ENCODE measurements at places on chromosomes 12 and 14.

DNA sequence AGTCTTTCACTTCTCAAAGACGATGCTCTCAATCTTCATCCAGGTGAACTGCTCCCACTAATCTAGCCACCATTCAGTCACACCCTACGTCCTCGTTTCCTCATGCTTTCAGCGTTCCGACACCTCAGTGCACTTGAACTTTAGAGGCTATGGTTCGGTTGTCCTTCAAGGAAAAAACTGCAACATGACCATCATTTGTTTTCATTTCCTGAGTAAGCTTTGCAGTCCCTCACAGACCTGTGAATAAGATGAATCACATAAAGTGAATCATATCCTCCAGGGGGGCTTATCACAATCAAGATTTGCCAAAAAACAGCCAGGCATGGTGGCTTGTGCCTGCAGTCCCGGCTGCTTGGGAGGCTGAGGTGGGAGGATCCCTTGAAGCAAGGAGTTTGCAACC lies 80.2 kb downstream of the TMCC3 start:
- DNase-seq: no peak

GRCh38 chr12:89540586-89540985 lies 14.7 kb upstream of the POC1B start:
- no peak for DNase-seq

GRCh38 chr12:103175625-103176024 lies 218.2 kb downstream of the ASCL1 start:
- no peak for DNase-seq

DNA sequence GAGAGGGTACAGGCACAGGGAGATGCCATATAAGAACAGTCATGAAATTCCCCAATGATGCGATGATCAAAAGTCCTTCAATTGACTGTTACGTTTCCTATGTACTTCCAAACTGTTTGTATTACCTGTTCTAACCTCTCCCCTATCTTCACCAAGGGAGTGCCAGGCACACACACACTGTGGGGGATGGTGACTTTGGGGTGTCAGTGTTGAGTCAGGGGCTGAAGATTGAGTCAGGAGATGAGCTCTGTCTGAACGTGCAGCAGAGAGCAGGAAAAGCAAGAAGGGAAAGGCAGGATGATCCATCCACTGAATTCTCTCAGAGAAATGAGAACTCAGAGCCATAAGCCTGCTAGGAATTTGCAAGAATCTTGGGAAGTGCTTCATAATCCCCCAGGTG lies 153.4 kb downstream of the EFCAB11 start:
- DNase-seq: no peak

DNA sequence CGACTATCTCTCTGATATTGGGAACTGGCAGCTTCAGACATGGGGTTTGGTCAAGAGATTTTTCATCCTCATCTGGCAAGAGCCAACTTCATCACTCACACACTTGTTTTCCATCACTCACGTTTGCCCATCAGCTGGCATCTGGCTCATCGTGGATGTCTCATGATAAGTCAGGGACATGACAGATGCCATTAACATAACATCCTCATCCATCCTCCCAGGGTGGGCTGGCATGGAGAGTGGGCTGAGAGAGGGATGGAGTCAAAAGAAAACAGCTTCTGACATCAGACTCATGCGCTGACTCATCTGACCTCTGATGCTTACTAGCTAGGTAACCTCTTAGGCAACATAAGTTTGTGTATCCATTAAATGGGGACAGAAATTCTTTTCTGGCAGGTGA lies 1.8 kb upstream of the VSX2 start:
- DNase-seq: no peak

DNA sequence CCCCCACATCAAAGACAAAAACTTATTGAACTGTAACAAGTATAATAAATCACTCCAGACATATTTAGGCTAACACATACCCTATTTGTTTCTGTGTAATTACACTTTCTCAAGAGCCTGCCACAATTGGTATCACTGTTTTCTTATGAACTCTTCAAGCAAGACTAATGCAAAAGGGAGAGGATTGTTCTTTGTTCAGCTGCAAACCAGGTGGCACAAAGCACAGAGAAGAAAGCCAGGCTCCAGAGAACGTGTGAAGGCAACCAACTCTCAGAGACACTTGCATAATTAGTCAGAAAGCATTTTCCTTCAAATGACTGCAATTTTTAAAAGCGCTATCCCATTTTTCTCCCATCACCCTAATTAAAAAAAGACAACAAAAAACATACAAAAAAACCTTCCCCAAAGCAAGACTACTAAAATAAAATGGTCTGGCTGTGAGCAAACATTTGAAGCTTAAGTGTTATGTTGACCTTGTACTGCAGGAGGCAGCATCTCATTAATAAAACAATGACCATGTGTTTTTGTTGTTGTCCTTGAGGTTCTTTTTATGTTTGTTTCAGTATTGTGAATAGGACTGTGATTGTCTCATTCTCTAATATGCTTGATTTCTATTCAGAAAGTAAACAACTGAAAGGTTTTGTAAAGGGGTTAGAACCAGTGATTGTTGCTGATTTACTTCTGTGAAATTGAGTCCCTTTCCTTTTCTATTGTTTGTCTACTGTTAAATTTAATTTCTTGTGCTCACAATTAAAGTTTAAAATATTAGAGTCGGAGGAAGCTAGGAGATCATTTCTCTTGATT lies 452.7 kb upstream of the PDE3A start:
- DNase-seq: no peak

- DNase-seq: no peak
These were observed 47.1 kb downstream of the FLRT2 start for GRCh38 chr14:85576848-85577542.

DNA sequence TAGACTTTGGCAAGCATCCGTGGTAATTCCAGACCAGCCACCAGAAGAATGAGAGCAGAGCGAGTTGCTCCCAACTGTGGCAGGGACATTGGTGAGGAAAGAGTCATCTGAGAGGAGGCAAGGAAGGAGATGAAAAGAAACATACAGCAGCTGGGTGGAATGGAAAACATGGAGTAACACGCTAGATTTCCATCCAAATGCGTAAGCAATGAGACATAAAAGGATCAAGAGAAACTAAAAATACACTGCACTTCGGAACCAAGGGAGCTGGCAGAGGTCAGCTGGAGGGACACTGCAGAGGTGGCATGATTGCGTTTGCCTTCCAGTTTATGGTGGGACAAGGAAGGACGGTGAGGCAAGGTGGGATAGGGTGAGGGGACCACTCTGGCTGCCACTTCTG lies 82.9 kb downstream of the DDX51 start:
- no peak for DNase-seq

GRCh38 chr12:28108599-28108998 lies 81.7 kb upstream of the CCDC91 start:
- DNase-seq: no peak

- DNase-seq: peak; percentile 20
These were observed at the start of gene AMDHD1 for GRCh38 chr12:95943330-95943842. AMDHD1 (plus strand) TSS chr12:95943331; CDS start chr12:95943399, 68 bp downstream.

DNA sequence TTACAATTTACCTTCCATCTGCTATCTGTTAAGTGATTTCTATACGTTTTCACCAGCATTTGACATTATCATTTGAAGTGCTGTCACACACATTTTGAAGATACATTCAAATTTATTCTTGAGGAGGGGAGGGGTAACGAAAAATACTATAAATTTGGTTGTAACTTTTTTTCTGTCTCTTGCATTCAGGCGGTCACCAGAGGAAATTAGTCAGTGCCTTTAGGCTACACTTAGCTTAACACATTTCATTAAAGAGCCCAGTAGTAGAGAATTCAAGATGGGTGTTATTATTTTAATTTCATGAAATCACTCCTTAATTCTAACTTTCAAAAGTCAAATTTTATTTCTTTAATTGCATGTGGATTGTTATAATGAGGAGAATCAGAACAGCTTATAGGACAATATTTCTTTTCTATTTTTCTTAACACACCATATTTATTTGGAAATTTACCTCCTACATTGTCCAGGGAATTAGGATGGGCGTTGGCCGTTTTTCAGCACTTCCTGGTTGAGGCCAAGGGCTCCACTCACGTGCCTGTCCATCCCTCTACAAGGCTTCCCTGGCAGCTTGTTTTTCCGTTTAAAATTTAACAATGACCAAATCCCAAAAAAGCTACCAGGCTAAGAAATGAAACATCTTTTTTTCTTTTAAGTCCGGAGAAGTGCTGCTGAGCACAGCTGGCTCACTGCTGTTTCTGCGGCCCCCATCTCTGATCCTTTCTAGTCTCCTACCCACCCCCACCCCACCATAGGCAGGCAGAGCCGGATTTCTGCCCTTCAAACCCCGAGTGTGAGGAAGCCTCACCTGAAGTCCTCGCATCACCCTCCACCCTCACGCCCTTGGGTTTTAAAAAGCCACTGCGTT lies 1.1 kb upstream of the FAR2 start:
- no peak for DNase-seq

- no peak for DNase-seq
These were observed 83.9 kb downstream of the KNTC1 start for GRCh38 chr12:122610911-122611310.

DNA sequence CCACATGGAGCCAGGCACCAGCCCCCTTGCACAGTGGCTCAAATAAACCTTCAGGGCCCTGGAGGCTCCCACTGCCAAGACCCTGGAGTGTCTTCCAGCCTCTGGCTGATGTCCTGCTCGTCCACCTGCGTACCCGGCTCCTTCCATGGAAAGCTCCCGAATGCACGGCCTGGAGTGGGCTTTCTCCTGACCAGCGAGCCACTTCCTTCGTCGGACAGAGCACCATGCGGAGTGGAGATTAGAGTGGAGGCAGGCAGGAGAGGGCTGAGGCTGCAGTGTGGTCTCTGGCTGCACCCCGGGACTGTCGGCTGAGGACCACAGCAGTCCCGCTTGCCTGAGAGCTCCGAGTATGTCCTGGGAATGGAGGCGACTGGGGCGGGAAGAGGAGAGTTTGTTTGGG lies 93.7 kb upstream of the SFSWAP start:
- no peak for DNase-seq

DNA sequence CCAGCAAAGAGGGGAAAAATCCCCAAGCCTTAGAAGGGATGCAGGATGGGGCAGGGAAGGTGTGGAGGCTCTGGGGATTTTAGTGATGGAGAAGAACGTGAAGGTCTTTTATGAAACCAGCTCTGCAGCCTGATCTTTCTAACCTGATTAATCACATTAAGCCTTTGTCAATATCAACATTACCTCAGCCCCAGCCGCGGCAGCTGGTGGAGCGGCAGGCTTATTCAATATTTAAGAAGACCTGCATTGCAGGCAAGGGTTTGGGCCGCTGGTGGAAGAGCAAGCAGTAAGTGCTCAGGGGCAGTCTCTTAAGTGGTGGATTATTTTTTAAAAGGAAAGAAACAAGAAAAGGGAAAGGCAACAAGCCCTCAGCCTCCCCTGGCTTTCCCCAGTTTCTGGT lies 16.6 kb downstream of the RPH3A start:
- DNase-seq: no peak

- DNase-seq: no peak
These were observed 338.7 kb downstream of the EGLN3 start for GRCh38 chr14:33612197-33612505.

DNA sequence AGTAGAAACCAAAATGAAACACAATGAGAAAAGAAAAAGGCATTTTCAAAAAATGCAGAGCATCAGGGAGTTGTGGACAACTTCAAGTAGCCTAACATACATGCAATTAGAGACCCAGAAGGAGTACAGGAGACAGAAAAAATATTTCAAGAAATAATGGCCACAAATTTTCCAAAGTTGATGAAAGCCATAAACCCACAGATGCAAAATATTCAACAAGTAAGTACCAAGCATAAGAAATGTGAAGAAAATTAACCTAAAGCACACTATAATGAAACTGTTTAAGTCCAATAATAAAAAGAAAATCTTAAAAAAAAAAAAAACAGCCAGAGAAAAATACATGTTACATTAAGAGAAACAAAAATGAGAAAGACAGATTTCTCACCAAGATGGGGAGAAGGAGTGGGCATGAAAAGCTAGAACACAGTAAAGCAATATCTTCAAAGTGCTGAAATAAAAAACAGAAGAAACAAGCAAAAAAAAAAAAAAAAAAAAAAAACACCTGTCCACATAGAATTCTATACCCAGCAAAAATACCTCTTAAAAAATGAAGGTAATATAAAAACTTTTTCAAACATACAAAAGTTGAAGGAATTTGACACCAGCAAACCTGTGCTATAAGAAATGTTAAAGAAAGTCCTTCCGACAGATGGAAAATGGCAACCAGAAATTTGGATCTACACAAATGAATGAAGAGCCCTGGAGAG lies 77.1 kb downstream of the PRKAB1 start:
- DNase-seq: no peak

DNA sequence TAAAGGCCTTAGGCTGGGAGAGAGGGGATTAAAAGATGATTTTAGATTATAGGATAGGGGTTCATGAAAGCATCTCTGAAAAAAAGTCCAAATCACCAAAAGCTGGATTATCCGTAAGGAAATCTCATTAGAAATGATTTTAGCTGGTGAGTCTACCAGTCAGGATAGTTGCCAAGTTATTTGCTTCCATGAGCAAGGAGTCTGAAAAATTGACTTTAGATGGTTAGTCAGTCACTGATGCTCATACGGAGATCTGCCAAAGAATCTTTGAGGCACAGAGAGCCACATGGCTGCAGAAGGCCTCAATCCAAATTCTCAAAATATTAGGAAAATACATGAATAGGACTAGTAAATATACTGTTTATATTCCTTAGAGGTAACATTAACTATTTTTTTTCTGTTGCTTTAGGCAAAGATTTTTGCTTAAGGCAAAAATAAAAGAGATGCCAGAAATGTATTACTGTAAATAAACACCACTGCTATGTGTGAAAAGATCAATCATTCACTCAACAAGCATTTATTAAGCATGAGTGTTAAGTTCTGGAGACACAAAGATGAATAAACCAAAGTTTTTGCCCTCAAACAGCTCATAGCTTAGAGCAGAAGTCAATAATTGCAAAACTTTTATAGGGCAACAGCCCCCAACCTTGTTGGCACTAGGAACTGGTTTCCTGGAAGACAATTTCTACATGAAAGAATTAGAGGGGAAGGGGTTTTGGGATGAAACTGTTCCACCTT lies 105.2 kb downstream of the BBS10 start:
- no peak for DNase-seq

- peak; percentile 37 for DNase-seq
These were observed 11.7 kb downstream of the TPCN1 start for GRCh38 chr12:113232840-113233585.

DNA sequence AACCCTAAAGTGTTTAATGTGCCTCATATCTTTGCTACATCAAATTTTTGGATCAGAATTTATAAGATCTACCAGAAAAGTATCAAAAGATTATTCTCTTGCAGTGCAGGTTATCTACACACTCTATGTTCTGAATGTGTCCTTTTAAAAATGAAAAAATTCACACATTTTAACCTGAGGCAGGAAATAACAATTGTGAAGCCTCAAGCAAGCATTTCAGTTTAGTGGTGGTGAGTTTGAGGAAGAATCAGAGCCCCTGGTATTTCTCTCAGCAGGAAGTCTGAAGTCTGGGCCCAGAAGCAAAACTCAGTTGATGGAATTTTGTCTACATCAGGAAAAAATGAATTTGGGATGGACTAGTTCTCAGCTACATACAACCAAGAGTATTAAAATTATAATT lies 137.0 kb upstream of the PZP start:
- DNase-seq: no peak

- no peak for DNase-seq
These were observed 132.7 kb upstream of the DYRK2 start for GRCh38 chr12:67515679-67516340.

- no peak for DNase-seq
These were observed 609.1 kb downstream of the SOX5 start for GRCh38 chr12:23340351-23340750.
